ENCODE measurements at places on chromosomes 7 and 10. TPM values are rescaled to one million over a fixed set of nuclear protein-coding genes. Genes with fewer than 3 reads are reported as not detected.

- no peaks in the 10 kb centered on the region for H3K4me1 ChIP-seq
- no peak overlapping the region for H3K27ac ChIP-seq
- H3K36me3 ChIP-seq = no peaks in the 10 kb centered on the region
- no peak overlapping the region for H3K4me3 ChIP-seq
- DNase-seq = no peak
- no peaks in the 10 kb centered on the region for H3K27me3 ChIP-seq
Observed at GRCh38 chr7:11480143-11480542, 351.9 kb downstream of the THSD7A start.

Gene MBLAC1
- total RNA-seq = 2.1 TPM

GRCh38 chr7:83820641-83821040 lies 171.7 kb upstream of the SEMA3E start:
- H3K4me1 ChIP-seq = no peaks in the 10 kb centered on the region
- H3K27ac ChIP-seq = no peak overlapping the region
- H3K36me3 ChIP-seq = no peaks in the 10 kb centered on the region
- no peak for DNase-seq
- no peaks in the 10 kb centered on the region for H3K27me3 ChIP-seq
- H3K4me3 ChIP-seq = no peak overlapping the region

Gene RSPH10B
- total RNA-seq = not detected

DNA sequence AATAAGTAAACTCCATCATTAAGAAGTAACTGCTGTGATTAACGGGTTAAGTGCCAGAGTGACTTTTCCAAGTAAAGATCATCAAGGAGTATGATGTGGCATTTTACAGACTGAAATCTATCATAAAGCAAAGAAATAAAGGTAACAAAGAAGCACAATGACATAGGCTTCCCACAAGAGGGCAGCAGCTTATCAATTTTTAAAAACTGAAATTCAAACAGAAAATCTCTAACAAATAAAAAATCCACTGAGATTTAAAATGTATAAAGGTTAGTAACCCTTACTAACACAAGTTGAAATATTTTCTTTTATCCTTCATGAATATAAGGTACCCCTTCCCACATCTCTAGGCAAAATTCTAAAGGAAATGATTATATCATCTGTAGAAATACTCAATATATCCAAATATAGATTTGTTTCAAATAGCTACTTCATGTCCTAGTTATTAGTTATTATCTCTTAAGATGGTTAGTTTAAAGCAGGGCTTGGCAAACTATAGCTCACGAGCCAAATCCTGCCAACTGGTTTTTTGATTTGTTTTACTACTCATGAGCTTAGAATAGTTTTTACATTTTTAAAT lies 29.2 kb downstream of the FAM3C start:
- DNase-seq = no peak
- H3K27me3 ChIP-seq = no peaks in the 10 kb centered on the region
- no peaks in the 10 kb centered on the region for H3K36me3 ChIP-seq
- no peak overlapping the region for H3K27ac ChIP-seq

DNA sequence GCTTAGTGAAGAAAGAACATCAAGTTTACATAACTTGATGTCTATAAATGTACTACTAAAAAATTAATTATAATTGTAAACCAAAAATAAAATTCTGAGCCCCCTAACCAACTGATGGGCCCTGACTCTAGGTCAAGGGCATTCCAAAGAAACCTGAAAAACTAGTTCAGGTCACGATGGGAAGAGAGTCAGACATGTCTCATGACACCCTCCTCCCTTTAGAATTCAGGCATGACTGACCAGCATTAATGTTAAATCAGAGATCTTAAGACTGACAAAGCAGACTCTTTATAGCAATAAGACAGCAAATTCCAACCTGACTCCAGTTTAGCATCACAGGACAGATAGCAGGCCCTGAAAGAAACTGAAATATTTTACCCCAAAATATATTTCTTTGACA lies 21.6 kb upstream of the OTUD1 start:
- H3K4me1 ChIP-seq = no peaks in the 10 kb centered on the region
- no peak overlapping the region for H3K4me3 ChIP-seq
- no peaks in the 10 kb centered on the region for H3K27me3 ChIP-seq
- no peak overlapping the region for H3K27ac ChIP-seq
- no peak for DNase-seq
- H3K36me3 ChIP-seq = no peaks in the 10 kb centered on the region

- no peaks in the 10 kb centered on the region for H3K36me3 ChIP-seq
- no peak for DNase-seq
- no peak overlapping the region for H3K4me3 ChIP-seq
Observed at GRCh38 chr7:2644220-2644561, 12.4 kb downstream of the TTYH3 start.

GRCh38 chr7:31440511-31440910 lies 73.4 kb upstream of the ITPRID1 start:
- no peak for DNase-seq
- H3K36me3 ChIP-seq = no peaks in the 10 kb centered on the region
- no peak overlapping the region for H3K4me3 ChIP-seq
- no peaks in the 10 kb centered on the region for H3K4me1 ChIP-seq
- no peak overlapping the region for H3K27ac ChIP-seq
- H3K27me3 ChIP-seq = no peaks in the 10 kb centered on the region

Gene CUEDC2
- total RNA-seq = 30.3 TPM

Gene LBX1
- total RNA-seq = not detected

GRCh38 chr7:30330134-30331111 lies 46.0 kb downstream of the ZNRF2 start:
- H3K27ac ChIP-seq = no peak overlapping the region
- peaks cover 15% of the 10 kb centered on the region for H3K4me1 ChIP-seq
- no peaks in the 10 kb centered on the region for H3K27me3 ChIP-seq
- H3K4me3 ChIP-seq = no peak overlapping the region

GRCh38 chr10:91604553-91605534 lies 28.0 kb downstream of the PPP1R3C start:
- no peaks in the 10 kb centered on the region for H3K27me3 ChIP-seq
- no peaks in the 10 kb centered on the region for H3K36me3 ChIP-seq
- H3K27ac ChIP-seq = peak overlapping the region; percentile 25

Gene CALCR
- total RNA-seq = not detected

DNA sequence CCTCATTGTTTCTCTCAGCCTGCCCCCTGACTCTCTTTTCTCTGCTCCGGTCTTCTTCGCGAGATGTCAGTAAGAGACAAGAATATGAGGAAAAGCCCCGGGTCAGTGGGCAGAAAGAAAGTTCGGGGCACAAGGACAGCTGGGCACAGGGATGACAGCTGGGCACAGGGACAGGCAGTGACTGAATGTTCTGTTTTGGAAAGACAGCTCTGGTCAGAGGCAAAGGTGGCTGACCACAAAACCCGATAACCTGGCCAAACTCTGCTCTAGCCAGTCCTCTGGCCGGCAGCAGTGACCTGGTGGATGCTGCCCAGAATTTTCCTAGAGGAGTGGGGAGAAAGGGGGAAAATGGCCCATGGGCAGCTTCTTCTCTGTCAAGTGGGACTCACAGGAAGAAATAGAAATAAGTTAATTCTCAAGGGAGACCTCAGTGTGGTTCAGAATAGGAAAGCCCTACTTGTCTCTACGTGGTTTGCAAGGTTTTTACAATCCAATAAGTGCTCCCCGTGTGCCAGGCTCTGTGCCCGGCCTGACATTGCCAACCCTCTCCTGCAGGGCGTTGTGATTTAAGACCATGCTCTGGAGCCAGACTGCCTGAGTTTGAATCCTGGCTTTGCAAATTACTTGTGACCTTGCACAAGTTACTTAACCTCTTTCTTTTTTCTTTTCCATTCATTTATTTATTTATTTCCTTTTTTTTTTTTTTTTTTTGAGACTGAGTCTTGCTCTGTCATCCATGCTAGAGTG lies 110.6 kb upstream of the ZNF716 start:
- H3K27ac ChIP-seq = no peak overlapping the region
- H3K36me3 ChIP-seq = no peaks in the 10 kb centered on the region
- no peaks in the 10 kb centered on the region for H3K27me3 ChIP-seq
- H3K4me1 ChIP-seq = no peaks in the 10 kb centered on the region
- no peak for DNase-seq

- DNase-seq = no peak
- H3K27ac ChIP-seq = no peak overlapping the region
- no peak overlapping the region for H3K4me3 ChIP-seq
- H3K27me3 ChIP-seq = no peaks in the 10 kb centered on the region
- H3K36me3 ChIP-seq = no peaks in the 10 kb centered on the region
Observed at GRCh38 chr10:88433565-88434186, 149.4 kb downstream of the RNLS start.

- peak within 1 kb of the TSS; percentile 59 for H3K4me3 ChIP-seq
- H3K36me3 ChIP-seq = no peaks in the 10 kb centered on the region
- no peaks in the 10 kb centered on the region for H3K27me3 ChIP-seq
- peaks cover 23% of the 10 kb centered on the region for H3K4me1 ChIP-seq
- peak within 1 kb of the TSS; percentile 71 for H3K27ac ChIP-seq
Observed at GRCh38 chr7:90595801-90596670, at the start of gene CDK14. Gene CDK14 (plus strand): TSS chr7:90596321. CDS start chr7:90596628, 307 bp downstream.

GRCh38 chr10:87658321-87658795 lies 1.3 kb upstream of the PAPSS2 start:
- no peak overlapping the region for H3K4me3 ChIP-seq
- H3K36me3 ChIP-seq = no peaks in the 10 kb centered on the region
- no peaks in the 10 kb centered on the region for H3K27me3 ChIP-seq
- peaks cover 37% of the 10 kb centered on the region for H3K4me1 ChIP-seq

GRCh38 chr7:150949564-150949963 lies 28.6 kb downstream of the KCNH2 start:
- H3K4me1 ChIP-seq = no peaks in the 10 kb centered on the region
- no peak overlapping the region for H3K4me3 ChIP-seq
- no peak overlapping the region for H3K27ac ChIP-seq
- H3K27me3 ChIP-seq = peaks cover 4% of the 10 kb centered on the region
- H3K36me3 ChIP-seq = no peaks in the 10 kb centered on the region
- DNase-seq = no peak

DNA sequence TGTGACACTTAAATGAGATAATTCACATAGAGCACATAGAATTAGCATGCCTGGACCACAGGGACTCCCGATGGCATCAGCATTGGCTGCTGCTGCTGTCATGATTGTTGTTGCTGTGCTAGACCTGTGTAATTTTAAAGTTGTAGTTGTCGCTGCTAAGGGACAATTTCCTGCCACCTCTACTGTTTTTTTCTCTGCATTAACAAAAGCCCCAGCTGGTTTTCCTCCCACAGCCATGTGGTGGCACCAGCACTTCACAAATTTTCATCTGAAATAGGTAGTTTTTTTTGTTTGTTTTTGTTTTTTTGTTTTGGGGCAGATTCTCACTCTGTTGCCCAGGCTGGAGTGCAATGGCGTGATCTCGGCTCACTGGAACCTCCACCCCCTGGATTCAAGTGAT lies 25.4 kb upstream of the PRXL2A start:
- H3K27me3 ChIP-seq = no peaks in the 10 kb centered on the region
- H3K27ac ChIP-seq = no peak overlapping the region
- no peak overlapping the region for H3K4me3 ChIP-seq
- no peaks in the 10 kb centered on the region for H3K4me1 ChIP-seq

DNA sequence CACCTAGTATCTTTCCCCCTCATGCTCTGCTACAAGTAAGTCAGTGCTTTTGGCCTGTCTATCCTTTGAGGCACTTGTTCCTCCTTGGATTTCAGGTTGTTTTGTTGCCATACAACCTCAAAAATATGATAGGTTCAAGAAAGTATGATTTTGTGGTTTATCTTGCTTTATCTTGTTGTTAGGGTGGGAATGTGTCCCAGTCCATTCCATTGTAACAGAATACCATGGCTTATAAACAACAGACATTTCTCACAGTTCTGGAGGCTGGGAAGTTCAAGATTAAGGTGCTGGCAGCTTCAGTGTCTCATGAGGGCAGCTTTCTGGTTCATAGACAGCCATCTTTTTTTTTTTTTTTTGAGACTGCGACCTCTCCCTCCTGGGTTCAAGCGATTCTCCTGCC lies 72.1 kb downstream of the TMEM270 start:
- no peaks in the 10 kb centered on the region for H3K27me3 ChIP-seq
- no peaks in the 10 kb centered on the region for H3K4me1 ChIP-seq
- H3K27ac ChIP-seq = no peak overlapping the region
- H3K4me3 ChIP-seq = no peak overlapping the region
- no peak for DNase-seq
- no peaks in the 10 kb centered on the region for H3K36me3 ChIP-seq

GRCh38 chr7:107564553-107565298 lies 955 bp downstream of the DUS4L start:
- no peaks in the 10 kb centered on the region for H3K36me3 ChIP-seq
- peak overlapping the region; percentile 96 for H3K27ac ChIP-seq
- no peaks in the 10 kb centered on the region for H3K27me3 ChIP-seq
- H3K4me3 ChIP-seq = no peak overlapping the region
- no peak for DNase-seq

DNA sequence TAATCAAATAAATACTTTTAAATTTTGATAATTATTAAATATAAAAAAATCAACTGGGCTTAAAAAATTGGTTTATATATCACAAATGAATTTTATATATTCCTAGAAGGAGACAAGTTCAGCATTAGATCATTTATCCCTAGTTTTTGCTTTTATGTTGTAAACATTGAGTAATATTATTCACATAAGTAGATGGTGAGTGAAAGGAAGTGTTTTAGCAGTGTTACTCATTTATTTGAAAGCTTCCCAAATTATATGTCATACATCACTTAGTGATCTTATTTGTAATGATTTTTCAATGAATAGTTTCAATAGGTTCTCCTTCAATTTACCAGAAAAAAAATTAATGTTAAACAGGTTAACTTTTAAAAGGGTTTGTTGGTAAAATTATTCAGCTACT lies 15.8 kb downstream of the KLLN start:
- no peak for DNase-seq
- no peak overlapping the region for H3K4me3 ChIP-seq
- no peak overlapping the region for H3K27ac ChIP-seq
- H3K27me3 ChIP-seq = no peaks in the 10 kb centered on the region

DNA sequence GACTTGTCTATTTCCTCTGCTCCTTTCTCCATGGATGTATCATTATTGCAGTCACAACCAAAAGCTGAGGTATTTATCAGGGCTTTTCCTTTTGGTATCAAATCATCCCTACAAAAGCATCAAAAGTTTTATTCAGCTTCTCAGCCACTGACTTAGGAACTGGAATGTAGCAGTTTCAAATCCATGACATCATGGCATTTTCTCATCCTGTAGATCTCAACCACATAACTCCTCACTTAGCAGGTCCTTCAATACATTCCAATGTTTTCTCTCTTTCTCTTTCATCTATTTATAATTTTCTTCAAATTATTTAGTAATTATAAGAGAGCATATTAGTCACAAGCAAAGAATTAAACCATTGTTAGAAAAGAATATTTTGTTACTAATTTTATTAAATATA lies 537.4 kb upstream of the SORCS1 start:
- H3K4me3 ChIP-seq = no peak overlapping the region
- no peaks in the 10 kb centered on the region for H3K27me3 ChIP-seq
- no peak overlapping the region for H3K27ac ChIP-seq
- no peak for DNase-seq

Gene PCGF6
- 9.6 TPM for total RNA-seq

GRCh38 chr7:43674559-43675436 lies 54.5 kb downstream of the COA1 start:
- H3K4me3 ChIP-seq = no peak overlapping the region
- H3K27me3 ChIP-seq = no peaks in the 10 kb centered on the region
- peaks cover 40% of the 10 kb centered on the region for H3K4me1 ChIP-seq
- peak overlapping the region; percentile 75 for H3K27ac ChIP-seq
- peak; percentile 54 for DNase-seq
- H3K36me3 ChIP-seq = no peaks in the 10 kb centered on the region

- no peak overlapping the region for H3K4me3 ChIP-seq
- H3K36me3 ChIP-seq = no peaks in the 10 kb centered on the region
- no peak overlapping the region for H3K27ac ChIP-seq
- no peak for DNase-seq
- no peaks in the 10 kb centered on the region for H3K27me3 ChIP-seq
- peaks cover 36% of the 10 kb centered on the region for H3K4me1 ChIP-seq
Observed at GRCh38 chr10:86526606-86527005, 5.0 kb upstream of the WAPL start.

Gene CHN2
- 55.7 TPM for total RNA-seq

- no peaks in the 10 kb centered on the region for H3K27me3 ChIP-seq
- peaks cover 8% of the 10 kb centered on the region for H3K4me1 ChIP-seq
- H3K4me3 ChIP-seq = no peak overlapping the region
- no peak for DNase-seq
- H3K27ac ChIP-seq = no peak overlapping the region
Observed at GRCh38 chr7:44313621-44314031, 11.8 kb downstream of the CAMK2B start.

All from body of pancreas (tissue), 4 donors.